ENCODE measurements at places on chromosomes 7 and 10.

DNA sequence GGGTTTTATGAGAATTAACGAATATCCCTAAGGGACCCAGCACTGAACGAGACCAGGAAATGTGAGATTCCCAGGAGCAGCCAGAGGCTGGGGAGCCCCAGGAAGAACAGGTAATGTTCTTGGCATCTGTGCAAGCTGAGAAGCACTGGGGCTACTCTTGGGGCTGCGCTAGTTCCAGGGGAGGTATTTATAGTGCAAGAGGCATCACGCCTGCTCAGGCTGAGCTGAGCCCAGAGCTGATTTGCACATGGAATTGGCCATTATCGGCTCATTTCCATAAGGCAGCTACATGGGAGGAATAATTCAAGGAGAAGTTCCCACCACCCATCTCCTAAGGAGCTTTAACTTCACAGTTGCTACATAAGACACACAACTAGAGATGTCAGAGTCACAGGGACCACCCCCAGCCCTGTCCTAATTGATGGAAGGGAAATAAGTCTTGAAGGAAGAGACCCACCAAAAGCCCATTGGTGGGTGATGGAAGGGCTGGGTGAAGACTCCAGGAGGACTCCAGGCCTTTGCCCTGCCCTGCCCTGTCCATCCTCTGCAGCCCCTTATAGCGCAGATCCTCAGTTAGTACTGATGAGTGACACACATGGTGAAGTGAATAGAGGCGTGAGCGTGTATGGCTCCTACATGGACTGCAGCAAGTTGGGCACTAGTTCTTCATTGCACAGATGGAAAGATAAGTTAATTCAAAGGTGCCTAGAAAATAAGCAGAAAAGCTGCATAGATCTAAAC is 178.9 kb downstream of the GRID1 start:
- DNase-seq: no peak

DNA sequence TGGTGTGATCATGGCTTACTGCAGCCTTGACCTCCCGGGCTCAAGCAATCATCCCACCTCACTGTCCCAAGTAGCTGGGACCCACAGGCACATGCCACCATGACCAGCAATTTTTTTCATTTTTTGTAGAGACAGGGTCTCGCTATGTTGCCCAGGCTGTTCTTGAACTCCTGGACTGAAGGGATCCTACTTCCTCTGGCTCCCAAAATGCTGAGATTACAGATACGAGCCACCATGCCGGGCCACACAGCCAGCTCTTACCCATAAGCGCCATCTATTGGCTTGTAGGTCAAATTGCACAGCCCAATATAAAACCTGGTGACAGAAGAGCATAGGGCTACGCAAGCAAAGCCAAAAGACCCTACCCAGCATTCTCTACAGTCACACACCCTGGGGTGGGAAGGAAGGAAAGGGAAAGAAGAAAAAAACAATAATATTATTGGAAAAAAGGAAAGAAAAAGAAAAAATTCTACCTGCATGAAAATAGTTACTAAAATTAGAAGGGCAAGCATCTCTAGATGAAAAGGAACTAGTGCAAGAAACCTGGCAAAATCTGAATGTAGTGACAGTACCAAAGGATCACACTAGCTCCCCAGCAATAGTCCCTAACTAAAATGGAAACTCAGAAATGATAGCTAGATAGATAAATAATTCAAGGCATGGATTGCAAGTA is 29.4 kb upstream of the AMPH start:
- DNase-seq: peak; percentile 71

DNA sequence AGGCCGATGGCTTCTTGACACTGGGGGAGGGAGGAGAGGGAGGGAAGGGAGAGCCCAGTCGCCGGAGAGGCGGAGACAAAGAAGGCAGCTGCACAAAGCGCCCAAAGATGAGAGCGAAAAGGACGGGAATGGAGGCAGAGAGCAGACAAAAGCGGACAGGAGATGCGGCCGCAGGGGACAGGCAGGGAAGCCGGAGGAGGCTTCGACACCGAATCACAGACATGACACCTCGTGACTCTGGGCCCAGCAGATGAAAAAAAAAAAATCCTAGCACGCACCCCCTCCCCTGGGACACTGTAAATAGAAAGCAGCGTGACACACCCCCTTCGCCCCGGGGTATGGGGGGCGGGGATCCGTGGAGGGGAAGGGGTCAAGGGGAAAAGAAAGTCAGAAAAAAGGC is 976 bp downstream of the NAT16 start:
- DNase-seq: no peak

- DNase-seq: no peak
These were observed 367.9 kb downstream of the TFEC start for GRCh38 chr7:115662676-115663075.

- no peak for DNase-seq
These were observed 20.7 kb upstream of the KMT2E start for GRCh38 chr7:104993217-104993862.

- no peak for DNase-seq
These were observed 284.1 kb downstream of the DPP6 start for GRCh38 chr7:154336295-154336694.

DNA sequence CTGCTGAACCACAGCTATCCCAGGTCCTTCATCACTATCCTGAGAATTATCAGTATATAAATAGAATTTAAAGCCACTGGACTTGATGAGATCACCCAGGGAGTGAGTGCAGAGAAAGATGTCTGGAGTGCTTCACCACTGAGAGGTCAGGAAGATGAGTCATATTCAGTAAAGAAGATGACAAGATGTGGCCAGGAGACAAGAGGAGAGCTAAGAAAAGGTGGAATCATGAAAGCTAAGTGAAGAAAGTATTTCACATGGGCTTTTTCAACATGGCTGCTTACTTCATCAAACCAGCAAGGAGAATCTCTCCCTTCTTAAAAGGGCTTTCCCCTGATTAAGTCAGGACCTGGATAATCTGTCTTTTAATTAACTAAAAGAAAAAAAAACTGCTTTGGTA is 9.1 kb upstream of the PRKAR2B start:
- peak; percentile 78 for DNase-seq

GRCh38 chr10:126252884-126253610 is 135.2 kb downstream of the ADAM12 start:
- DNase-seq: peak; percentile 84

GRCh38 chr7:45447296-45447695 is 126.9 kb upstream of the ADCY1 start:
- DNase-seq: no peak

- DNase-seq: no peak
These were observed 138.6 kb upstream of the EFCAB10 start for GRCh38 chr7:105719919-105720318.

- DNase-seq: peak; percentile 29
These were observed 446.5 kb downstream of the INHBA start for GRCh38 chr7:41256186-41256945.

- DNase-seq: no peak
These were observed 112.5 kb upstream of the GJD4 start for GRCh38 chr10:35492386-35493195.

GRCh38 chr7:32611201-32612099 is 116.2 kb downstream of the AVL9 start:
- peak; percentile 29 for DNase-seq

DNA sequence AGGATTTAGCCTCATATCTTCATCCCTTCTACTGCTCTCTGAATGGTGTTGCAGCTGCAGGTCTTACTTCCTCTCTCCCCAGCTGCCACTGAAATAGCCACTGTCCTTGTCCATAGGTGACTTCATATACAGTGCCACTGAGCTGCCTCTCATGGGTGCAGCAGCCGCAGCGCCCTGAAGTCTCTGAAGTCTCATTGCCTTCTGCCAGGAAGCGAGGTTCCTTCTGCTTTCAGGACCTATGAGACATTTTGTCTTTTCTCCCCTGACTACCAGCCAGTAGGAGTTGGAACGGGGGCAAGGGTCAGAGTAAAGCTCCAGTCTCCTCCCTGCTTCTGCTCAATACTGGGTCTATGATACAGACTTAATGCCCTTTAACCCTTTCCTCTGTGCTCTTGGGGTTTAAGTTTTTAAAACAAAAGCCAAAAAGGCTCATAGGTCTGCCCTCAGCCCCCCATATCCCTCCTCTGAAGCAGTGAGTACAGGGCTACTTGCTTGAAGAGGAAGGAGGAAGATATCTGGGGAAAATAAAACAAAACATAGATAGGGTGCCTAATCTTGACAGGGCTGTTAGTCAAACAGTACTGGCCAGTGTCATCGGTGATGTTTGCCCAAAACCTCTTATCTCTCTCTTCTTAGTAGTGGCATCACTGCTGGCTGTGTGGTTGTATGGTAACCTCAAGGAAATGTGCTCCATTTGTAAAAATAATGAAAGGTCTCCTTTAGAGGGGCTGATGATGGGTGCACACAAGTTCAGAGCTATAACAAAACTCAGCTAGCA is 7.1 kb downstream of the PLCE1 start:
- no peak for DNase-seq

- no peak for DNase-seq
These were observed 10.4 kb downstream of the GPRIN2 start for GRCh38 chr10:46545861-46546590.

DNA sequence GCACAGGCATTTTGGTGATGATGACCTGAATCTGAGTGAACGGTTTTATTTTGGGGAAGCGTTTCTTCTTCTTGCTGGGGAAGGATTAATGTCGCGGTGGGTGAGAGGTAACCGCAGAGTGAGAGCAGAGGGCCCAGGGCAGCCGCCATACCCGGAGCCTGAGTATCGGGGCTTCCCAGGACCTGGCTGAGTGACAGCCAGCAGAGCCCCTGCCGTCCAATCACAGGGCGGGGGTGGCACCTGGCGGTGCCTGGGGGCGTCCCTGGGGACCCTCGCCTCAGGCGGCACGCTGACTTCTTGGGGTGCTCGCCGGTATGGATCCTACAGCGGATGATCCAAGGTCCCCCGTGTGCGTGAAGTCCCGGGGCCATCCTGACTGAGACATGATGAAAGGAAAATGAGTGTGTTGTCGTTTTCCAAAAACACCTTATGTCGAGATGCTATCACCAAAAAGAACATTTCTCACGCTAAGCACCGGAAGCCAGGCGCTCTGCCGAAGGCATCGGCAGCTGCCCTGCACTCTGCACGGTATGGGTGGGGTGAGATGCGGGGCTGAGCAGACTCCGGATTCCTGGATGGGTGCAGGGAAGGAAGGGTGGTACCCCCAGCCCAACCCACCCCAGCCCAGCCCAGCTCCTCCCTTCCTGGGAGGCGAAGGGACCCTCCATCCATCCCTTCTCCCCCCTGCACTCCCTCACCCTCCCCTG is 227.9 kb upstream of the SHH start:
- DNase-seq: no peak

DNA sequence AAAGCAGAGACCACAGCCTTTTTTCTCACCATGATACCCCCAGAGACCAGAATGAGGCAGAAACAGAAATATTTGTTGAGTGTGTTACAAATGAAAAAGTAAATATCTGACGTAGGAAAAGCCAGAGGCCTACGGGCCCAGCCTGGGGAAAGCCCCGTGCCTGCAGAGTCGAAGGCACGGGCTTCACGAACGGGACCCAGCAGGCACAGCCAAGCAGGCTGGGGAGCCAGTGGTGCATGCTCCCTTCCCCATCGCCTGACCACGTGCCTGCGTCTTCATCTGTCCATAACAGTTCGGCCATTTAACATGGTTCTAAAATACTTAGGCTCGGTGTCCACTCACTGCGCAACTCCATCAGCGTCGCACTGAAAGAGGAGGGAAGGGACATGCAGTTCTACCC is 50.8 kb downstream of the SLIT1 start:
- no peak for DNase-seq
